Hepatocyte (in vitro differentiated cells): ENCODE measurements at places on chromosomes 6 and 20.

- DNase-seq: no peak
Measured at GRCh38 chr6:133965817-133966360, 12.9 kb downstream of the TBPL1 start.

DNA sequence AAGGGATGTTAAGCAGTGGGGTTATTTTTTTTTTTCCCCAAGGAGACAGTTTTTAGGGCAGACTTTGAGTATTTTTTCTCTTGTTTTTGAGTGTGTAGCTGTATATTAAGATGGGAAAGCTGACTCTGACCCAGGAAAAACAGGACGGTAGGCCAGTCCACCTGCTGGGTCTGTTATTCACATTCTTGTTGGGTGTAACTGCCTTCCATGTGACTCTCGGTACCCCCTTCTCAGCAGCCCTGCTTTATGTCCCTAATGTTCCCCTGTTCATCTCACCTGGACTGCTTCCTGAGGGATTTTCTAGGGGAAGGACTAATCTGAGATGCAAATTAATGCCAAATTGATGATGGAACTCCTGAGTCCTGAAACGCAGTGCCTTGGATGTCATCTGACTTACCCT is 21.9 kb downstream of the FOXO3 start:
- no peak for DNase-seq

DNA sequence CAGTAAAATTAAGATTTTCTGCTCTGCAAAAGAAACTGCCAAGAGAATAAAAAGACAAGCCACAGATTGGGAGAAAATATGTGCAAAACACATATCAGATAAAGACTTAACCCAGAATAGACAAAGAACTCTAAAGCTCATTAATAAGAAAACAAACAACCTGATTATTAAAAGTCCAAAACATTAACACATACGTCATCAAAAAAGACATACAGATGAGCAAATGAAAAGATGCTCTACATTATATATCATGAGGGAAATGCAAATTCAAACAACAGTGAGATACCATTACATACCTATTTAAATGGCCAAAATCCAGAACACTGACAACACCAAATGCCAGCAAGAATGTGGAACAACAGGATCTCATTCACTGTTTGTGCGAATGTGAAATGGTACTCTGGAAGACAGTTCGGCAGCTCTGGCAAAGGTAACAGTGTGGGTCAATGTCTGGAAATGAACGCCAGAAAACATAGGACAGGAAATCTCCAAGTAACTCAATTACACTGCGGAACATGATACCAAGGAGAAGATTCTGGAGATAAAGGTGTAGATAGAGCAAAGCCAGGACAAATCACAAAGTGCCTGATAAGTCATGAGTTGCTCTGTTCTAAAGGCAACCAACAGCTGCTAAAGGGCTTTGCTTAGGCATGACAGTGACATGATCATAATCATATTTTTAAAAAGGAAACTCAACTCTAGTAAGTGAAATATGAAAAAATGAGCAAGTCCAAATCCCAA is 96.8 kb downstream of the PDE10A start:
- DNase-seq: no peak

DNA sequence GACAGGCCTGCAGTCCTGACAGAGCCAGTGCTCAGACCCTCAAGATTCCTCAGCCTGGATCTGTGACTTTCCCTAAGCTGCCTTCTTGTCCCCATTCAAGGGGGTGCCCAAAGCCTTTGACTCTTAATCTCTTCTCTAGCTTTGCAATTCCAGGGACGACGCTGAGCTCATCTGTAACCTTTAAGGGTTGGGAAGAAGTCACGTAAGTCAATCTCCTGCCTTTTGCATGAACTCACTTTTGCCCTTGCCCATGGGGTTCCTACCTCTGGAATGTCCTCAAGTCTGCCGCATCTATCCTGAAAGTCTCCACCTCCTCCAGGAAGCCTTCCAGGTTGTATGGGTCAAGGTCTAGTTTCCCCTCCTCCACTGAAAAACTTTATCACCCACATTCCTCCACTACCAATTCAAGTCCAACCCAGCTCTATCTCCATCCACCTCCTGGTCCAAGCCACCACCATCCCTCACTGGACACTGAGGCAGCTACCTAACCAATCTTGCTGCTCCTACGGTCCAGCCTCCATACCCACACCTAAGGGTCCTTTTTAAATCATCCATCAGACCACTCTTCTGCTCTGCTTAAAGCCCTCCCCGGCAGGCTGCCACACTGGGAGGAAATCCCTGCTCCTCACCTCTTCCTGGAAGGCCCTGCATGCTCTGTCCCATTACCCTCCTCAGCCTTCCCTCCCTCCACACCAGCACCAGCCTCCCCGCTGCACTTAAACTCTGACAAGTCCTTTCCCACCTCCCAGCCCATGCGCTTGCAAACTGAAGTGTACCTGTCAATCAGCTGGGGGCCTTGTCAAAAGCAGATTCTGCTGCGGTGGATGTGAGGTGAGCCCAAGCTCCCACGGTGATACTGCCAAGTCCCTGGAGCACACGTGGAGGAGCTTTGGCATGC is 29.7 kb downstream of the PREX1 start:
- DNase-seq: no peak

DNA sequence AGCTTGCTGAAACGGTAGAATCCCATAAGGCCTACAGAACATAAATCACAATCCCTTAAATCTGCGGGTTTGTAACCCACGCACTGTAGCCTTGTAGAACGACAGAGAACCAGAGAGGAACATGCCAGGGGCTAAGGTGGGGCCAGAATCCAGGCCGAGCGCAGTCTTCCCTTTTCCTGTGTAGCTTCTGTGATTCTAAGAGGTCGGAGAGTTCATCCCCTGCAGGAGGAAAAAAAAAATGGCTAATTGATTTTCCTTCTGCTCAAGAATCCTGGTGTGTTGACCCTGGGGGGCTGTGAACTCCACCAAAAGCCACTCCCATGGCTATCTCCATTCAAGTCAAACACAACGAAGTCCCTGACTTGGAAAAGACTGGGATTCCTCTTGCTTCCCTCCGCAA is 96.3 kb downstream of the SPTLC3 start:
- DNase-seq: no peak

GRCh38 chr6:142242269-142242668 is 59.5 kb upstream of the ADGRG6 start:
- no peak for DNase-seq

- peak; percentile 94 for DNase-seq
Measured at GRCh38 chr6:7542874-7543624, 1.6 kb downstream of the DSP start.

DNA sequence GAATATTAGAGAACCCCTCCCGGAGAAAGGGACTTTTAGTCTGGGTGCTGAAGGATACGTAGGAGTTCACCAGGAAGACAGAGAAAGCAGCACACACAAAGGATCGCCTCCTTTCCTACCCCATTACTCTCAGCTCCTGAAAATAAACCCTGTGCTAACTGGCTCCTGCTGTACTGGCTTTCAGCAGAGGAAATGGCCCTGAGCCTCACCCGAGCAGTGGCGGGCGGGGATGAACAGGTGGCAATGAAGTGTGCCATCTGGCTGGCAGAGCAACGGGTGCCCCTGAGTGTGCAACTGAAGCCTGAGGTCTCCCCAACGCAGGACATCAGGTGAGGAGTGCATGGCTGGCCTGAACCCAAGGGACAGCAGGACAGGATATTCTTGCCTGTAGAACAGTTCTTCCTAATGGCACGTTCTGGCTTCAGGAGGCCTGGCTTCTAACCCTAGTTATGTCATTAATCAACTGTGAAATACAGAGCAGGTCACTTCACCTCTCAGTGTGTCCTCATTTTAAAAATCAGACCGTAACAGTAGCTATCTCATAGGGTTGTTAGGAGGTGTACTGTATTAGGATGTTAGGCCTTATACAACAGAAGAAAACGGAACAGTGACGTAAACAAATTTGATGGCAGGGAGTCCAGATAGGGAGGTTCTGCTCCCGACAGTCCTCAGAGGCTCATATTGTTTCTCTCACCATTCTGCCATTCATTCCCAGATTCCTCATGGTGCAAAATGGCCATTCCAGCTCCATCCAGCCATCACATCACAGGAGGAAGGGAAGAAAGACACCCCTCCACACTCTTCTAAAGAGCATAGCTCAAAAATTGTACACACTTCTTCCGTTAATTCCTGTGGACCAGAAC is 1.8 kb downstream of the RBCK1 start:
- no peak for DNase-seq

DNA sequence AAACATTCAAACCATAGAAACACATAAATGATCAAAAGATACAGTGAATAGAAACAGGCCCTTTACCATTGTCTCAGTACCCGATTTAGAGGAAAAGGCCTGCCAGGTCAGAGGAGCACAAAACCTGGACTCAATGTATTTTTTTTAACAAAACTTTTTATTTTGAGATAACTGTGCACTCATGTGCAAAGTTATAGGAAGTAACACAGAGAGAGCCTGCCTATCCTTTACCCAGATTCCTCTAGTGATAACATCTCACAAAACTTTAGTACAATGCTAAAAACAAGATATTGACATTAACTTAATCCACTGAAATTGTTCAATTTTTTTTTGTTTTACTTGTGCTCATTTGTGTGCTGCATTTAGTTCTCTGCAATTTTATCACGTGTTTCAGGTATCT is 36.8 kb upstream of the SAMD3 start:
- no peak for DNase-seq

- no peak for DNase-seq
Measured at GRCh38 chr20:33612001-33612400, 50.1 kb upstream of the C20orf144 start.

- no peak for DNase-seq
Measured at GRCh38 chr6:151029970-151030369, 164.5 kb downstream of the MTHFD1L start.

DNA sequence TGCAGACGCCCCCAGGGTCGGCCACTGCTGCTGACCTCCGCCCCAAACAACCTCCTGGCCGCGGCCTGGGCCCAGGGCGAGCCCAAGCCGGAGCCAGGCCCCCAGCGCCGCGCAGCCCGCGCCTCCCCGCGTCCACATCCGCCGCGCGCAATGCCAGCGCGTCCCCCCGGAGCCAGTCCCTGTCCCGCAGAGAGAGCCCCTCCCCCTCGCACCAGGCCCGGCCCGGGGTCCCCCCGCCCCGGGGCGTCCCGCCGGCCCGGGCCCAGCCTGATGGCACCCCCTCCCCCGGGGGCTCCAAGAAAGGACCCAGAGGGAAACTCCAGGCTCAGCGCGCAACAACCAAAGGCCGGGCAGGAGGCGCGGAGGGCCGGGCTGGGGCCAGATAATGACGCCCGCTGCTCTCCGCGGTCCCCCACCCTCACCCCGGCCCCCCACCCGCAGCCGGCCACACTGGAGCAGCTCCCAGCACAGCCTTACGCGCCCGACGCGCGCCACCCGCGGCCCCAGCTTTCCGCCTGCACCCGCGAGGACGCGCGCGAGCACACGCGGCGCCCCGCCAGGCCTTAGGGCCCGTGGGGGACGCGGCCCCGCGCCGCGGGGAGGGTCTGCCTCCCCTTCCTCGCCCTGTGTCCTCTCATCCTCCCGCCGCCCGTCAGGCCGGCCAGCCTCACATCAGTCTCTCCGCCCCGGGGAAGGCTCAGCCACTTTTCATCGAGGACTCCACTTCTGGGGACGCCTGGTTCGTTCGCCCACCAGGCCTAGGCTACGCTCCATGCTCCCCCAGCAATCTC is 12.9 kb upstream of the SLC22A7 start:
- DNase-seq: no peak

- no peak for DNase-seq
Measured at GRCh38 chr6:163588220-163588919, 173.9 kb downstream of the QKI start.

DNA sequence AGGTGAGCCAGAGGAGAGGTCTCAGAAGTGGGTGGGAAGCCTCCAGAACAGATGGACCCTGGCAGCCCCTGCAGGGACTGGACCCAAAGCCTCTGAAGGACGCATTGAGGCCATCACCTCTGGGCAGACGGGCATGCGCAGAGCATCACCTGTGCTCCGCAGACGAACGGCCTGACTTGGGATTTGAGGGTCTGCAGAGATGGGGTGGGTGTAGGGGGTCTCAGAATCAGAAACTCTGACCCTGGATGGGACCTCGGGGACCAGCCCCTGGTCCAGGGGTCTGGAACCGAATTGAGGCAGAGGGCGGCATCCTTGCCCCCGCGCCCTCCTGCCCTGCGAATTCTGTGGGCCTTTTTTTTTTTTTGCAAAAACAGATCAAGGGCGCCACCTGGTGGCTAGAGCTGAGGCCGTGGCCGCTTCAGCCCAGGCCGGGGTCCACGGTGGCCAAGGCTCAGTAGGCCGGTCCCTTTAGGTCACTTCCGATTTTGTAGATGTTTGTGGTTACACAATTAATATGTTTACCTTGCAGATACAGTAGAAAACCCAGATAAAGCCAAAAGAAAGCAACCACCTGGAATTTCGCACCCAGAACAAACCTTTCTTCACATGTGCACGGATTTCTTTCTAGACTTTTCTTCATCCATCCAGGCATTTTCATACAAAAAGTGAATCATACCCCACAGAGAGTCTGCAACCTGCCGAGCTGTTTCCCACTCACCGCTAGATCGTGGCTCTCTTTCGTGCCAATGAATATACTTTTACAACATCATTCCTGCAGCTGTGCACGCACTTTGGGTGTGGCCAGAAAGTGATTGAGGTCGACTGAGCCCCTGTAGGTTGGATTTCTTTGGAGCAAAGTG is 25.9 kb downstream of the ZBP1 start:
- DNase-seq: peak; percentile 69

DNA sequence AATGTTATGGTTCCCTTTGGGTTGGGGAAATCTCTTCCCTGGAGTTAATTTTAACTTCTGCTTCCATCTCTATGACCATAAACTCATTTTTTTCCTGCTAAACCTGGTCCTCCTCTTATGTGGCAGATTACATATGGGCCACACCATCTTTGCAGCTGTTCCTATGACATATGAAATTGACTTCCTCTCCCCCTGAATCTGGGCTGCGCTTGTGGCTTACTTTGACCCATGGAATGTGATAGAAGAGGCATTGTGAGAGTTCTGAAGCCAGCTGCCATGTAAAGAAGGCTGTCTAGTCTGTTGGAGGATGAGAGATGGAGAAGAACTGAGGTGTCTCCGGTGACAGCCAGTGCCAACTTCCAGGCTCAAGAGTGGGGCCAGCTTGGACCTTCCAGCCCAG is 100.1 kb downstream of the CDC5L start:
- DNase-seq: no peak
